ENCODE measurements at places on chromosomes 5 and 9. TPM values are rescaled to one million over a fixed set of nuclear protein-coding genes. Genes with fewer than 3 reads are reported as not detected.

Gene GABRG2
- not detected for total RNA-seq

Gene ARHGEF39
- 0.26 TPM for total RNA-seq

Gene NKD2
- total RNA-seq = 3.5 TPM

Gene ARHGEF37
- total RNA-seq = 7.1 TPM

Gene DMRT3
- total RNA-seq = not detected

Gene NR5A1
- total RNA-seq = not detected

Gene PCDHGA11
- 20.6 TPM for total RNA-seq

Gene DIPK1B
- 2.9 TPM for total RNA-seq

Gene BTNL8
- total RNA-seq = not detected

Gene MOB3B
- 0.17 TPM for total RNA-seq

Gene FGF1
- total RNA-seq = 10.4 TPM

Gene SOWAHA
- total RNA-seq = under 0.01 TPM

Gene AKNA
- 13.1 TPM for total RNA-seq

Gene CCDC152
- 0.26 TPM for total RNA-seq

Gene SOX30
- not detected for total RNA-seq

Gene IPPK
- 14.7 TPM for total RNA-seq

Gene ADCY2
- total RNA-seq = not detected

Gene NUTM2F
- total RNA-seq = not detected

Gene C5orf58
- total RNA-seq = not detected

Data from smooth muscle cell of the pulmonary artery (primary cell).